ENCODE measurements at places on chromosomes 2 and 18. TPM values are rescaled to one million over a fixed set of nuclear protein-coding genes. Genes with fewer than 3 reads are reported as not detected.

DNA sequence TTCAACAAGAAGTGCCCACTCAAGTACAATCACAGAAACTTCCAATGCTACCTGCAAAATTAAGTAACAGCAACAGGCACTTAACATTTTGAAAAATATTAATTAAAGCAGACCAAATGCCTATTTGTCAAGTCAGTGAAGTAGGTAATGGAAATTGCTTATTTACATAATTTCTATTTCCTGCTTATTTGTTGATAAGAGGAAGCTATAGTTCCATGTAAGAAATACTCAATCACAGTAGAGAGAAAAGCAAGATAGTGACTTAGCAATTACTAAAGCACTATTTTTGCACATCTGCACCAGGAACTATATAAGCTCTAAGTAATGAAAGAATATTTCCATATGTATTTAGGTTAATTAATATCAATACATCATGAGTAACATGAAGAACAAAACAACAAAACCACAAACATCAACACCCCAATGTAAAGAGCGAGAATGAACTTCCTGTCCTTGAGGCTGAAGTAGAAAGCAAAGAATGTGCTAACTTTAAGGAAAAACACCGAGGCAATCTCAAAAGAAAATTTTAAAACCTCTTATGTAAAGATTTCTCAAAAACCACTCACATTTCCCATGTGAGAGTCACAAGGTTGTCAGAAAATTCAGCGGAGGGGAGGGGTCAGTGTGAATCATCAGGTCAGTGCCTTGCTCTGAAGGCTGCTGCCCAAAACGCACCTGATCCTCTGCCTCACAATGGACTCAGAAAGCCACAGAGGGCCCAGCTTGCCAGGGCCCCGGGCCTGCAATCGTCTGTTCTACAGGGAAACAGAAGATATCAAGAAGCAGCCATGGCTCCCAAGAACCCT lies 12.5 kb downstream of the NPC1 start:
- DNase-seq, result no peak

DNA sequence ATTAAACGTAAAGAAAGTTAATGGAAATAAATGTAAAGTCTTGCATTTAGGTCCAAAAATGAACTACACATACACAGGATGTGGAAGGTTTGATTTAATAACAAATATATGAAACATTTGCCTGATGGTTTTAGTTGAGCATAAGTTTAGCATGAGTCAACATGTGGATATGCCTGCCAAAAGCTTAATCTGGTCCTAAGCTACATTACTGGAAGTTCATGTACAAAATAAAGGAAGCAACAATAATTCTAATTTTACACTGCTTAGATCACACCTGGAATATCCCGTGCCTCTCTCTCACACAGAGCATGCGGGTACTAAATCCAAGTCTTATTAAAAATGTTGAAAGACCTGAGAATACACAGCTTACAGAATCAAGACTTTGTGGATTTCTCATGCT lies 276.5 kb upstream of the NRP2 start:
- DNase-seq, result no peak

DNA sequence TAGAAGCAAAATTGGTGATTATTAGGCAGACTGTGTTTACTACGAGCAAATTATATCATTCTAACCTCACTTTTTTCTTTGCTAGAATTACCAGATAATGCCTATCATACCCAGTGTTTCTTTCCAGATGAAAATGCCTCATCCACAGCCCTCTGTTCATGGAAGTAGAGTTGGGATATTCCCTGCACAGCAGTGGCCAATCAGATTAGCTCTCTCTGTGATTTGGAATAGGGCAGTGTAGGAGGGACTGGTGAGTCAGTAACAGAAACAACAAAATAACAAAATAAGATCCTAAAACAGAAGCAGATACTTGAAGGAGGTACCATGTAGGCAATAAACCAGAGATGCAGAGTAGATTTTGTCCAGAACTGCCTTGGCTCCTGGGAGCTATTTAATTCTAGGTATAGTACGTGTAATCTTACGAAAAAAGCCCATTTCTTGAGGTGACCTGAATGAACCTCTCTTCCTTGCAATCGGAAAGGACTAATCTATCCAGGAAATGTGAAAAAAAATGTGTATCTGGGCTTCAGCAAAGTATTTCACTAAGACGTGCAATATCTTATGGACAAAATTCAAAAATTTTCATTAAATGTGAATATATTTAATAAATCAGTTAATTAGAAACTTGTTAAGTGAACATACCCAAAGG lies 18.4 kb upstream of the TMEM17 start:
- DNase-seq, result no peak

GRCh38 chr2:170165129-170165528 lies 12.8 kb upstream of the MYO3B start:
- DNase-seq, result no peak

The CNOT9 gene
- 52.8 TPM for total RNA-seq
